ENCODE measurements at places on chromosomes 16 and 17.
A peak's percentile ranks its signal among the peaks of the same experiment; 100 is the strongest.

DNA sequence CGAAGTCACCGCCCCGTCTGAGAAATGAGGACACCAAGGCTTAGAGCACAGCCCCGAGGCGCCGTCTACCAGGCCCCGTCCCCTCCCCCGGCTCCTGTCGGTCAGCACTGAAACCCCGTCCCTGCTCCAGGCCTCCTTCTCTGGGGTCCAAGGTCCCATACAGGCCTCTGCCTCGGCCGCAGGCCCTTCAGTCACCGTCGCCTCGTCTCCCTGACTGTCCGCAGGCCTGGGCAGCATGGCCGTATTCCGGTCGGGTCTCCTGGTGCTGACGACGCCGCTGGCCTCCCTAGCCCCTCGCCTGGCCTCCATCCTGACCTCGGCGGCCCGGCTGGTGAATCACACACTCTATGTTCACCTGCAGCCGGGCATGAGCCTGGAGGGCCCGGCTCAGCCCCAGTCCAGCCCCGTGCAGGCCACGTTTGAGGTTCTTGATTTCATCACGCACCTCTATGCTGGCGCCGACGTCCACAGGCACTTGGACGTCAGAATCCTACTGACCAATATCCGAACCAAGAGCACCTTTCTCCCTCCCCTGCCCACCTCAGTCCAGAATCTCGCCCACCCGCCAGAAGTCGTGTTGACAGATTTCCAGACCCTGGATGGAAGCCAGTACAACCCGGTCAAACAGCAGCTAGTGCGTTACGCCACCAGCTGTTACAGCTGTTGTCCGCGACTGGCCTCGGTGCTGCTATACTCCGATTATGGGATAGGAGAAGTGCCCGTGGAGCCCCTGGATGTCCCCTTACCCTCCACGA is 617 bp downstream of the COASY start:
- peak; percentile 19 for DNase-seq

GRCh38 chr17:82458885-82459424 is 414 bp downstream of the NARF start:
- DNase-seq = no peak

GRCh38 chr17:73482251-73482716 is 162.0 kb downstream of the SDK2 start:
- no peak for DNase-seq

GRCh38 chr16:54633943-54634362 is 296.7 kb upstream of the IRX5 start:
- DNase-seq = no peak

- DNase-seq = no peak
Observed at GRCh38 chr17:12040478-12040877, 19.8 kb downstream of the MAP2K4 start.

DNA sequence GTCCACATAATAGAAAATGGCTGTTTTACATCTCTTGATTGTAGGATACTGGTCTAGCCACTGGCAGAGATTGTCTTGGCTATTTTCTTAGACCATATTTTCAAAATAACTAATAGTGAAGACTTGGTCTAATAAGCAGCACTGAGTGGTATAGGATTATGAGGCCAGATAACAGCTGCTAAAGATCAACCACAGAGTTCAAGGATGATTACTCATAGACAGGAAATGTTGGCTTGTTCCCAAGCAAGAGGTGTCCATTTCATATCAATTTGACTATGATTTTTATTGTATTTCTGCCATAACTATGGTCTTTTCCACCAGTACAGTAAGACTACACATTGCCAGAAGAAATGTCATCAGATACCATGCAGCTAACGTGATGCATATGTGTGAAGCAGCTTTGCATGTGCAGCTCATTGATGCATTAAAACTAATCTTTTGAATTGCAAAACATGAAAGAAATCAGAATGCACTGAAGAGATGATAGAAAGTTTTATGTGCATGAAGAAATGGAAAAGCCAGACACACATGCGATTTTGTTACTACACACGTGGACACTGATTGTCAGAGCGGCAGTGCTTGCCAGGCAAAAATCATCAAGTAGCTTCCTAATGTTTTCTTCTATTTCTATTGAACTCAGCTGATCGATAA is 693.3 kb downstream of the CDH11 start:
- peak; percentile 14 for DNase-seq

- DNase-seq = peak; percentile 67
Observed at GRCh38 chr17:4420692-4421131, 13.0 kb upstream of the SPNS3 start.

DNA sequence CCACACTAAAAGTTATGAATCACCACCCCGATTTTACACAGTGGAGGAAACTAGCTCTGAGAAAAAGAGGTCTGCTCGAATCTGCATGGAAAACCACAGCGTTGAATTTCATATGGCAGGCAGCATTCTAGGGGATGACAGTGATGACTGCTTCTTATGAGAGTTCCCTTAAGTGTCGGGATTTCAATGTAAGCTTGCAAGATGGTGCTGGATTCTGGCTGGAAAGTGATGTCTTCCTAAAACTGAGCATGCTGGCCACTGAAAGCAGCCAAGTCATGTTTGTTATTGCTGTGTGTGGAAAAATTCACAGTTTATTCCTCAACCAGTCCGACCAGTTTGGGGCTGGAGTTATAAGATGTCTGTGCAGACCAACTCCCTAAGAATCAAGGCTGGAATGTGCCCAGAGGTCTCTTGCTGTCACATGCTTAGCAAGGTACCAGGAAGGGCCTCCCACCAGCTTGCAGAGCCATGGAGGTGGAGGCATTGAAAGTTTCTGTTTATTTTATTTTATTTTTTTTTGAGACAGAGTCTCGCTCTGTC is 37.2 kb upstream of the GAN start:
- DNase-seq = peak; percentile 58

GRCh38 chr17:61208301-61209105 is 191.1 kb upstream of the TBX2 start:
- DNase-seq = peak; percentile 25

DNA sequence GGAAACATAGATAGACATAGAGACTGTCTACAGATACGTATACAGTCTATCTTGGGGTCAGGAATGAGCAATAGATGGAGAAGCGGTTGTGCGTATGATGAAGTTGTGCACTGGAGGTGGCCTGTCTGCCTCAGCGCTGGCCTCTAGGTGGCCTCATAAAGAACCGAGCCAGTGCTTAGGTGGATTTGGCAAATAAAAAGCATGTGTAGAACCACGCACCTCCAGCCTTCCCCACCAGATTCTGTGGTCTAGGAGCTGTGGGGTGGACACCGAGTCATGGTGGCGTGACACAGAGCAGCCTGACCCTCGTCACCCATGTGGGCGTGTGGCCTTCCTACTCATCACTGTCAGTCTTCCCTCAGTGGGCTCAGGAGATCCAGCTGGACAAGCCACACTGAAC is 34.0 kb downstream of the PGS1 start:
- no peak for DNase-seq

DNA sequence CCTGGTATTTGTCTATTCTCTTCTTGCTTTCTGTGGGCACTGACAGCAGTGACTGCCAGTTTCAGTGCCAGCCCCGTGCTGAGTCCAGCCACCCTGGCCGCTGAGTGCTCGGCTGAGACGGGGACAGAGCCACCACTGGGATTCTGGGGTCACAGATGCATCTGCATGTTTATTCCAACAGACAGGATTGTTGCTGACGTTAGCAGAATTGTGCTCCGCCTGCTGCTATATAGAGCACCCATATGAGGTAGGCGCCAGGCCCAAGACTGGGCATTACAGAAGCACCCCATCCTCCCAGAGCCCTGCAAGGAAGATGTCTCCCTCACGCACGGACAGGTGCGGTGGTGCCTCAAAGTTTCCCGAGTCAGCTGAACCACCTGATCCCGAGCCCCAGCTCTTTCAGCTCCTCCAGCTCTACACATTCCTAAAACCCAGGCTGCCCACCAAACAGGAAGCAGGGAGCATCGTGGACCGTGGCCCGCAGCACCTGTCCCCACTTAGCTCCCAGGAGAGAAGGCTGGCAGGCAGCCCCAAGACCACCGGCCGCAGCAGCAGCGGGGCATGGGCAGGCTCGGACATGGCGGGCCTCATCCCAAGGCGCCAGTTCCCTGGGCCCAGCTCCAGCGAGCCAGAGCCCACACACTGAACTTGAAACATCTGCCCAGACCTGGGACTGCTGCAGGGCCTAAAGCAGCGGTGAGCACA is 44.9 kb upstream of the RASD1 start:
- DNase-seq = no peak

GRCh38 chr16:53605831-53606400 is 97.7 kb downstream of the RPGRIP1L start:
- DNase-seq = no peak

DNA sequence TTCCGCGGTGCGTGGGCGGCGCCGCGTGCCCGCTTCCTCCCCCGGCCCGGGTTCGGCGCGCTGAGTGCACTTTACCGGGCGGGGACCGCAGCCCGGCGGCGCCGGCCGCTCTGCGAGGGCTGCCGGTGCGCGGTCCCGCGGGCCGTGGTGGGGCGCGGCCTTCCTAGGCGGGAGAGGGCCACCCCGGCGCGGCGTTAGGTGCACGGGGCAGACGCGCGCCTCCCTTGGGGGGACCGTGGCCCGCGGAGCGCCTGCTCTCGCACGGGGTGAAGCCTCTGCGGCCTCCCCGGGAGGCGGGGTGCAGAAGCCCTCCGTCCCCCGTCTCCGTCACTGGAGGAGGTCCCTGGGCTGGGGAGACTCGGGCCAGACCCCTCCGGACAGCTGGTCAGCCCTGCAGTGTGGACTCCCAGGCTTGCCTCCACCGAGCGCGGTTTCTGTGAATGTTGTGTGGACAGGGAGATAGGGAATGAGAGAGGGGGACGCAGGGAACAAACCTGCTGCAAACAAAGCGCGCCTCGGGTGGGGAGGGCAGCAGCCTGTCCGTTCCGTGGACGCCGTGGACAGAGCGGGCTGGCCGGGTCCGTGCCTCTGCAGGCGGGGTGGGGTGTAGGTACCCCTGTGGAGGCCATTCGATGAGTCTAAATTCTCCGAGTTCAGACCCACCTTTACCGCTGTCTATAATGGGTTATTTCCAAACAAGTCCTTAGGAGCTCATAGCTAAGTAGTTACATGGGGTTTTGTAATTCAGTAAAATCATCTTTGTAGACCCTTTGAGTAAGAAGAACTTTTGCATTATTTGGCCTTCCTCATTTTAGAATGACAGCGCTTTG is 721 bp downstream of the TBCD start:
- no peak for DNase-seq

DNA sequence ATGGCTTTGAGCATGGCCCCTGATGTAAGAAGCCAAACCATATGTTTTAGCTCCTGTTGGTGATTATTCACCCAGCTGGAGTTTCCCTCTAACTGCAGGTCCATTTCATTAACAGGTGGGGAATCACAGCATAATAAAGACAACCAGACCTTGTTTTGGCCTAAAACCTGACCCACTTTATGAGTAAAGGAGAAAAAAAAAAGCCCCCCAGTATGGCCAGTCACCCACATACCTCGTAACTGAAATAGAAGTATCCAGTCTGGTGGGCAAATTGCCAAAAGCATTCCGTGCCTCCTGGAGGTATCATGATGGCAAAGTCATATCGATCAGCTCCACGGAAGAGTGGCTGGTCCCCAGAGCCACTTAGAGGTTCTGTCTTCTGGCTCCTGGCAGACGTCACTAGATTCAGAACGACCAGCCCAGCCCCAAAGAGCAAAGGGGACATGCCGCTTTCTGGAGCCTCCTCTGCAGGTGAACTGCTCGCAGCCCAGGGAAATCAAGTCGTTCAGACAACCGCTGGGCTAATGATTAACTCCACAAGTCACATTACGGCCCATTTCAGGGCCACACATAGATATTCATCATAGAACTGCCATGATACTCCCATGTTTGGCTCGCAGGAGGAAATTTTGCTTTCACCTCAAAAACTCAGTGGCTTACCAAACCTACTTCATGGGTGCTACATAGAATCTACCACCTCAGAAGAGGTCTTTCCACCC is at the start of gene TMED6:
Gene TMED6, minus strand, starts transcription at position 478 of the 719 bp plus-strand sequence. Its CDS starts 33 bp downstream, at position 445.
- DNase-seq = no peak

GRCh38 chr16:70576431-70577255 is 53.0 kb downstream of the SF3B3 start:
- peak; percentile 7 for DNase-seq

- peak; percentile 53 for DNase-seq
Observed at GRCh38 chr16:83878838-83879237, 20.1 kb upstream of the MLYCD start.

DNA sequence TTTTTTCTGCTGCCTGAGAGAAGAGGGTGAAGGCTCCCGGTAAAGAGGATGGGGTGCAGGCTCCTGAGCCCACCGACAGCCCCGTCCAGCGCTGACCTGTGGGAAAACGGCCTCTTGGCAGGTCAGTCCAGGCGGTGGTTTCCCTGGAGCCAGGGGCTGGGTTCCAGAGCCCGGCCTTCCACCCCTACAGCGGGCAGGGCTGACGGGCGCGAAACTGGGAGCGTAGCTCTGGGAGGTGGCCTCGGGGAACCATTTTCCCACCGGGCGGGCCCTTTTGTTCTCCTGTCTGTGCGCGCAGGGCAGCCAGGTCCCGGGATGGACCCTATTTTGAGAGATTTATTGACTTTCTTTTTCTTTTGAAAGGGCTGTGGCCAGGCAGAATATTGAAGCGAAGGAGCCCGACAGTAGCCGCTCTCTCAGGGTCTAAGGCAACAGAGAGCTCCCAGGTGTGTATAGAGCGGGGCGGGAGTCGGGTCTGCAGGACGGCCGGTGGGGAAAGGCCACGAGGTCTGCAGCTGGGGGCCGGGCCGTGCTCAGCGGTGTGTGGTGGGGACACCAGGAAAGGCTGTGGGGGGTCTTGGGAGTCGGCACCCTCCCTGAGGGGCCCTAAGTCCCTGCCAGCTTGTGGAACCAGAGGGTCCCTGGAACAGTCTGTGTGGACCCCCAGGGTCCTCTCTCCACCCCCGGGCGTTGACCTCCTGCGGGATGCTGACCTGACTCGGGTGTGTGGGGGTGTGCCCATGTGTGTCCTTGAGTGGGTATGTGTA is 32.3 kb downstream of the METRNL start:
- no peak for DNase-seq

GRCh38 chr17:71975331-71975801 is 145.5 kb upstream of the SOX9 start:
- DNase-seq = peak; percentile 13

DNA sequence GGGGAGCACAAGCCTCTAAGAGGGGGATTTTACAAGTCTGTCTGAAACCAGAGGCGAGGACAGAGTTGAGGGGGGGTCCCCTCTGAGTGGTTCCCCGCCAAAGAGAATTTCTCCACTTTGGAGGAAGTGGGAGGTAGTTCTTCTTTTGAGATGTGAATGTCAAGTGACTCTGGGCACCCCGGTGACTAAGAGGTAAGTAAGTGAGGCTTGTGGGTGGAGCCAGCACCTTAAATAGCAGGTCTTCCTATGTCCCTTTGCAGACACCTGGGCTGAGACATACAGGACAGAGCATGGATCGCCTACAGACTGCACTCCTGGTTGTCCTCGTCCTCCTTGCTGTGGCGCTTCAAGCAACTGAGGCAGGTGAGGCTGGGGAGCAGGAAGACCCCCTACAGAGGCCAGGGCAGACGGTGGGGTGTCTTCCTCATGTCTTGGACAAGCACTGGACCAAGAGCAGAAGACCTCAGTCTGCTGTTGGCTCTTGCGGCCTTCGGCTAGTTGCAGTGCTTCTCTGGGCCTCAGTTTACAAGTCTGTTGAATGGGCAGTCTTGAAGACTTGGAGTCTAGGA is at the start of gene CCL22:
Gene CCL22, plus strand, starts transcription at position 257 of the 569 bp plus-strand sequence. Its CDS starts 34 bp downstream, at position 291.
- DNase-seq = no peak

- DNase-seq = no peak
Observed at GRCh38 chr16:29836623-29837022, 16.4 kb downstream of the MVP start.

GRCh38 chr16:1746693-1747195 is 24.6 kb downstream of the NME3 start:
- DNase-seq = no peak

All from LoVo (cell line).